ENCODE measurements at places on chromosomes 3 and 15. TPM values are rescaled to one million over a fixed set of nuclear protein-coding genes. Genes with fewer than 3 reads are reported as not detected.
A peak's percentile ranks its signal among the peaks of the same experiment; 100 is the strongest.

- H3K27me3 ChIP-seq = no peaks in the 10 kb centered on the region
- H3K4me1 ChIP-seq = no peaks in the 10 kb centered on the region
- DNase-seq = no peak
- no peaks in the 10 kb centered on the region for H3K36me3 ChIP-seq
- no peak overlapping the region for H3K4me3 ChIP-seq
These were observed 282.5 kb downstream of the ULK4 start for GRCh38 chr3:41679374-41679773.

- no peaks in the 10 kb centered on the region for H3K4me1 ChIP-seq
- no peak for DNase-seq
- no peak overlapping the region for H3K4me3 ChIP-seq
- H3K27me3 ChIP-seq = no peaks in the 10 kb centered on the region
- H3K27ac ChIP-seq = no peak overlapping the region
These were observed 779.1 kb downstream of the CADM2 start for GRCh38 chr3:85737846-85738245.

GRCh38 chr3:117595615-117596014 is 886.0 kb downstream of the TUSC7 start:
- no peak for DNase-seq
- no peaks in the 10 kb centered on the region for H3K36me3 ChIP-seq
- no peak overlapping the region for H3K27ac ChIP-seq
- no peaks in the 10 kb centered on the region for H3K4me1 ChIP-seq

GRCh38 chr15:101541501-101542292 is 52.2 kb upstream of the PCSK6 start:
- peaks cover 7% of the 10 kb centered on the region for H3K27me3 ChIP-seq
- no peak for DNase-seq
- peaks cover 10% of the 10 kb centered on the region for H3K4me1 ChIP-seq
- H3K27ac ChIP-seq = no peak overlapping the region

- no peak for DNase-seq
- H3K27ac ChIP-seq = no peak overlapping the region
- peaks cover 6% of the 10 kb centered on the region for H3K27me3 ChIP-seq
- H3K4me1 ChIP-seq = peaks cover 47% of the 10 kb centered on the region
These were observed 22.0 kb upstream of the CYP11A1 start for GRCh38 chr15:74389241-74390048.

DNA sequence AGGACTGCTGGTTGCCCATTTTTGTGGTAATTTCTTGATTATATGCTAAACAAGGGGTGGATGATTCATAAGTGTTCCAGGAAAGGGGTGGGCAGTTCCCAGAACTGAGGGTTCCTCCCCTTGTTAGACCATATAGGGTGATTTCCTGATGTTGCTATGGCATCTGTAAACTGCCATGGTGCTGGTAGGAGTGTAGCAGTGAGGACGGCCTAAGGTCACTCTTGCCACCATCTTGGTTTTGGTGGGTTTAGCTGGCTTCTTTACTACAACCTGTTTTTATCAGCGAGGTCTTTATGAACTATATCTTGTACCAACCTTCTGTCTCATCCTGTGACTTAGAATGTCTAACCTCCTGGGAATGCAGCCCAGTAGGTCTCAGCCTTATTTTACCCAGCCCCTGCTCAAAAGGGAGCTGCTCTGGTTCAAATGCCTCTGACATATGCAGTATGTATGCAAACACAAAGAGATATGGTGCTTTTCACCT is 46.2 kb downstream of the C3orf38 start:
- H3K4me3 ChIP-seq = no peak overlapping the region
- H3K27ac ChIP-seq = no peak overlapping the region
- DNase-seq = no peak
- H3K36me3 ChIP-seq = no peaks in the 10 kb centered on the region
- no peaks in the 10 kb centered on the region for H3K27me3 ChIP-seq

DNA sequence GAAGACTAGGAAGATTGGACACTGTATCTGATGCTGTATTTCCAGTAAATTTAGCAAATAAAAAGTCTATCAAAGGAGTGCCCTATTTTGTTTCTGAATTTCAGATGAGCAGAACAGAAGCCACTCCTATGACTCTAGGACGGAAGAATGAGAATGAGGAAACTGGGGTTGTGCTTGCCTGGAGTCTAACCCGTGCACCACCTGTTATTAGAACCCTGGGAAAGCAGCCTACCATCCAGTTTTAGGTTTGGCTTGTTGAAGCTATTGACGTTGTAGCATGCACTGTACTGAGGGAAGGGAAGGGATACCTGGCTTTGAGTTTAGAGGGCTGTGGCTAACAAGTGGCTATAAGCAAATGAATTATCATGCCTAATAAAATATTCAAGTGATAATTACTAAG is 318.5 kb downstream of the SLC9A9 start:
- H3K4me1 ChIP-seq = no peaks in the 10 kb centered on the region
- no peak overlapping the region for H3K4me3 ChIP-seq
- H3K27ac ChIP-seq = no peak overlapping the region
- no peaks in the 10 kb centered on the region for H3K27me3 ChIP-seq
- DNase-seq = no peak

GRCh38 chr3:2099028-2099671 is 484 bp downstream of the CNTN4 start:
- H3K4me1 ChIP-seq = peaks cover 2% of the 10 kb centered on the region
- H3K36me3 ChIP-seq = peaks cover 15% of the 10 kb centered on the region
- no peak overlapping the region for H3K27ac ChIP-seq
- peaks cover 9% of the 10 kb centered on the region for H3K27me3 ChIP-seq
- no peak overlapping the region for H3K4me3 ChIP-seq

DNA sequence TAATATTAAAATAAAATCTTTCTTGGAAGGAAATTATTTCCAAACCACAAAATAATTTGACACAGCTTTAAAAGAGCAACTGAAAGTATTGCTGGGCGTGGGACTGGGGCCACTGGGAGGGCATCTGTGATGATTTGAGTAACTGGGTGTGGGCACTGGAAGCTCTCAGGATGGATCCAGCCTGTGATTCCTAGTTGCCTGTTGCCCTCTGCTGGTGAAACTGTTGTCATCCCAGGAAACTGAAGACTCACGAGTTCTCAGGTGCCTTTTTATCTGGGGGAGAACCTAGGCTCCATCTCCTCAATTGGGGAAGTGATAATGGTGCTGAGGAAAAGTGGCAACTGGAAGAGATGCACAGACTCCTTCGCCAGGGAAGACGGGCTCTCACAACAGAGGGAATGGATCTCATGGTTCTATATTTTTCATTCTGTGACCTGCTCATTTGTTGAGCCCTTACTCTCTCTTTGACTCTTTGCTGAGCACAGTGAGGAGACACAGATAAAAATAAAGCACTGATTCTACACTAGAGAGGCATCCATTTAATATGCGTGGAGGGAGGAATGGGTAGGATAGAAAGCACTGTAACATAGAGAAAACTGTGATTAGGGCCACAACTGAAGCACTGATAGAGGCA is 61.6 kb downstream of the TPRG1 start:
- no peaks in the 10 kb centered on the region for H3K36me3 ChIP-seq
- H3K4me1 ChIP-seq = peaks cover 22% of the 10 kb centered on the region
- DNase-seq = peak; percentile 57
- H3K4me3 ChIP-seq = no peak overlapping the region
- H3K27ac ChIP-seq = no peak overlapping the region

DNA sequence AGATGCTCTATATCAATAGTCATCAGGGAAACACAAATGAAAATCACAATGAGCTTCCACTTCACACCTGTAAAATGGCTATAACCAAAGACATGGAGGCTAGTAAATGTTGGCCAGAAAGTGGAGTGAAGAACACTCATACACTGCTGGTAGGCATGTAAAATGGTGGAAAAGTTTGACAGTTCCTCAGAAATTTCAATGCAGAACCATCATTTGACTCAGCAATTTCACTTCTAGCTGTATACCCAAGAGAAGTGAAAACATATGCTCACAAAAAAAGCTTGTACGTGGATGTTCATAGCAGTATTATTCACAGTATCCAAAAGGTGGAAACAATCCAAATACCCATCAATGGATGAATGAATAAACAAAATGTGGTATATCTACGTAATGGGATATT is 19.2 kb upstream of the TOP2B start:
- peaks cover 3% of the 10 kb centered on the region for H3K27me3 ChIP-seq
- H3K36me3 ChIP-seq = no peaks in the 10 kb centered on the region
- H3K27ac ChIP-seq = no peak overlapping the region
- peaks cover 24% of the 10 kb centered on the region for H3K4me1 ChIP-seq
- no peak for DNase-seq

DNA sequence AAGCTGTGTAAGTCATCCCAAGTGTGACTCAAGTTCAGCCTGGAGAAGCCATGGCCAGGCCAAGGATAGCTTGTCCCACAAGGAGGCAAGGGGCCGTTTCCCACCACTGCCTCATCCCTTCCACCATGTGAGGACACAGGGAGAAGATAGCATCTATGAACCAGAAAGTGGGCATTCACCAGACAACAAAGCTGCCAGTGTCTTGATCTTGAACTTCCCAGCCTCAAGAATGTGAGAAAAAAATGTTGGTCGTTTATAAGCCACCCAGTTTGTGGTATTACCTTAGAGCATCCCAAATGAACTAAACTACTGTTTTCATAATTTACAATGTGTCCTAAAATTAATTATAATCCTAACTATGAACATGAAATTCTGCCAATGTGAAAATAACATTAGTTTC is 930.8 kb upstream of the CFAP20DC start:
- no peak for DNase-seq
- no peak overlapping the region for H3K27ac ChIP-seq
- H3K4me3 ChIP-seq = no peak overlapping the region

DNA sequence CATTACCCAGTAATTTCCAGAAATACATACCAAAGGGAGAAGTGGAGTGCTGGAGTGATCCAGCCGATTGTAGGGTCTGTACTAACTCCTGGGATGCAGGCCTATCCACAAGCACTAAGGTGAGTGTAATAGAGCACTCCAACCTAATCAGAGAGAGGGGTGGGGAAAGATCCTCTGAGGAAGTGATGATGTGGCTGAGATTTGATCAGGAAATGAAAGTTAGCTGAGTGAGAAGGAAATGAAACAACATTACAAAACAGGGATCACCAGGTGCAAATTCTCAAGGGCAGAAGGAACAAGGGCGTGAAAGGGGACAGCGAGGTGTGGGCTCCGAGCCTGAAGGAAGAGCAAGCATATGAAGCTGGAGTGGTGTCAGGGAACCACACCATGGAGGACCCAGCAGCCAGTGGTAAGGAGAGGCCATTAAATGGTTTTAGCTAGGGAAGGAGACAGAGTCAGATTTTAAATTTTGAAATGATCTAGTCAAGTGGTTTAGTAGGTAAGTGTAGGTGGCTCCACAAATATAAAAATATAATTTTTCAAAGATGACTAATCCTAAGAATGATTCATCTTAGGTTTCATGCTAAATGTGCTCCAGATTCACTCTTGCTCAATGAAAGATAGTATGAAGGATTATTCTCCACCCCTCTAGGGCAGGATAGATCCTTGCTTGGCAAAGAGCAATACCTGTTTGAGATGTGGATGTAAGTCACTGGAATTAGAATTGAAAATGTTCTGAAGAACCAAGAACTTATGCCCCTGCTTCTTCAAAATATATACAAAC is 348.7 kb downstream of the TBL1XR1 start:
- DNase-seq = no peak
- no peaks in the 10 kb centered on the region for H3K36me3 ChIP-seq
- peaks cover 2% of the 10 kb centered on the region for H3K27me3 ChIP-seq

DNA sequence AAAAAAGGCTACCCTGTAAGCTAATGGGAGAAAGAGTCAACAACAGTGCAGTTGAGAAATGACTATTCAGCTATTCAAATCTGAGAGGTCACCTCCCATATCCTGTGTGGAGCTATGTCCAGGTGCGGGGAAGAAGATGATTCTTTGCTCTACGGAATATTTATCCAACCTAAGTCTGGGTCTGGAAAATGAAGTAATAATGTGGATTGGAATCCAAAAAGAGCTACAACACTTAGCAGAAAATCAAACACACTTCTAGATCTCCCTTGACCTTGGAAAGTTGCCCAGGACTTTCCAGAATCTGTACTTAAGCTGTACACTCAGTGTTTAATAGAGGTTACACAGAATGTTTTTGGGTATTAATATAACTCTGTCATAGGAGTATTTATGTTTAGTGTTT is 251.9 kb downstream of the NAALADL2 start:
- DNase-seq = no peak
- no peak overlapping the region for H3K4me3 ChIP-seq
- no peaks in the 10 kb centered on the region for H3K27me3 ChIP-seq
- H3K27ac ChIP-seq = no peak overlapping the region
- peaks cover 4% of the 10 kb centered on the region for H3K4me1 ChIP-seq

Gene ROPN1
- not detected for total RNA-seq

Gene CACNA1D
- total RNA-seq = 208 TPM

Gene RYR3
- total RNA-seq = 4.8 TPM

Gene PPM1L
- total RNA-seq = 12.2 TPM

Gene SYNPR
- not detected for total RNA-seq

Gene RTP4
- total RNA-seq = not detected

Gene IQCF5
- not detected for total RNA-seq

Gene APOD
- 5.0 TPM for total RNA-seq

Gene CADPS
- total RNA-seq = 0.26 TPM

Gene THRB
- total RNA-seq = 0.38 TPM

Gene XCR1
- total RNA-seq = not detected

Gene MOBP
- not detected for total RNA-seq

Gene GOLGA8H
- 0.59 TPM for total RNA-seq

Gene PLSCR5
- total RNA-seq = not detected

Gene DUOXA1
- total RNA-seq = 1.9 TPM
